ENCODE measurements at places on chromosomes 3 and 15.

- no peak for DNase-seq
Measured at GRCh38 chr3:107907996-107908395, 182.8 kb downstream of the CD47 start.

GRCh38 chr3:13021141-13022114, 51.8 kb downstream of the IQSEC1 start:
- no peak for DNase-seq

- DNase-seq = no peak
Measured at GRCh38 chr3:108159105-108159504, 63.1 kb downstream of the IFT57 start.

GRCh38 chr3:153762411-153763235, 358.6 kb upstream of the ARHGEF26 start:
- DNase-seq = no peak

GRCh38 chr3:73622091-73622805, 2.5 kb downstream of the PDZRN3 start:
- DNase-seq = no peak

GRCh38 chr3:191143224-191143623, 55.8 kb upstream of the OSTN start:
- no peak for DNase-seq

GRCh38 chr3:126508564-126508964, 9.0 kb downstream of the UROC1 start:
- DNase-seq = no peak

- DNase-seq = no peak
Measured at GRCh38 chr3:190543671-190544070, 29.8 kb downstream of the IL1RAP start.

DNA sequence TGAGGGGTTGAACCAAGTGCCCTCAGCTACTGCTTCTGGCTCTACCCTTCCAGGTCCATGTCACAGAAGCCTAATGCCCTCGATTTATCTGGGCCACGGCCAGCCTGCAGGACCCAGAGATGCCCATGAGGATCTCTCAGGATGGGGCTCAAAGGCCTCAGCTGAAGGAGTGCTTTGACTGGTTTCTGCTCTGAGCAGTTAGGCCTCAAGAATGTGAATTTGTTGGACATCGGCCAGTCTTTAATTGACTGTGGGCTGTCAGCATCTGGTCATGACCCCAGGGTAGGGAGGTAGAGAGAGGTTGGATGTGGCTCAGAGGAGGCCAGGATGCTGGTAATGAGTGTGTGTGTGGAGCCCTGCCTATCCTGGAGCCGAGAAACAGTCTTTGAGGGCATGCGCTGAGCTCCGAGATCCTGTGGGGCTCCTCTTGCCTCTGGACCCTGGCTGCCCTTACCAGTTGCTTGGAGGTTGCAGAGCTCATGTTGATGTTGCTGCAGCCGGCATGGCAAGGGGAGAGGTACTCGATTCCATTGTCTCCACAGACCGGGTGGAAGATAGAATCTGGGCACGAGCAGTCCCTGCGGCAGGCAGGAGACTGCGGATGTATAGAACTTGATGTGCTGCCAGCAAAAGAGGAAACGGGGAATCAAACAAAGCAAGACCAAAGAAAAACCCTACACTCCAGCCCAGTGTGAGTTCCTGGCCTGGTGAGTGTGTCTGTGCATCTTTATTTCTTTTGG, 49.1 kb upstream of the RAB6B start:
- no peak for DNase-seq

DNA sequence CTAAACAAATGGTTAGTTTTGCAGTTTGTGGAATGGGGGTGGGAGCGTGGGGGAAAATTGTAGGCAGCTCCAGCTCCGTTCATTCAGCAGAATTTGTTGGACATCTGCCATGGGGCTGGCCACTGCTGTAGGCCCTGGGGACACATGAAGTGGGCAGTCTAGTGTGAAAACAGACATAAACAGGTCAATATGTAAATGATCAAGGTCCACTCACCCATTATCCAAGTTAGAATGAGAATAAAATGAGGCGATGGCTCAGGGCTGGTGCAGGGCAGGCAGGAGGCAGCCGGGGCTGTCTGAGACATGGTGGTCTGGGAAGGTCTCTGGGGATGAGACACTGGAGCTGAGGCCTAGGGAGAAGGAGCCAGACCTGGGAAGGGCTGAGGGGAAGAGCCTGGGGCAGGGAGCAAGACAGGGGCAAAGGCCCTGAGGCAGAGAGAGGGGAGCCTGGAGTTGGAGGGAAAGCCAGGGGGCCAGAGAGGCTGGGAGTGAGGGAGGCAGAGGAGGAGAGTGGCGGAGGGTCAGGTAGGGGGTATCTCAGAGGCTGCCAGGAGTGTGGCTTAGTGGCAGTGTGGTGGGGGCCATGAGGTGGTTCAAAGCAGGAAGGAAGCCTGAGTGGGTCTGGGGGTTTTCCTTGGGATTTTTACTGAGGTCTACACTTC, 6.2 kb upstream of the SLC6A6 start:
- no peak for DNase-seq

GRCh38 chr15:75872403-75872990, 29.2 kb downstream of the UBE2Q2 start:
- no peak for DNase-seq

- no peak for DNase-seq
Measured at GRCh38 chr15:41950489-41950888, 21.9 kb downstream of the EHD4 start.

- DNase-seq = no peak
Measured at GRCh38 chr3:21613372-21614070, 137.5 kb downstream of the ZNF385D start.

DNA sequence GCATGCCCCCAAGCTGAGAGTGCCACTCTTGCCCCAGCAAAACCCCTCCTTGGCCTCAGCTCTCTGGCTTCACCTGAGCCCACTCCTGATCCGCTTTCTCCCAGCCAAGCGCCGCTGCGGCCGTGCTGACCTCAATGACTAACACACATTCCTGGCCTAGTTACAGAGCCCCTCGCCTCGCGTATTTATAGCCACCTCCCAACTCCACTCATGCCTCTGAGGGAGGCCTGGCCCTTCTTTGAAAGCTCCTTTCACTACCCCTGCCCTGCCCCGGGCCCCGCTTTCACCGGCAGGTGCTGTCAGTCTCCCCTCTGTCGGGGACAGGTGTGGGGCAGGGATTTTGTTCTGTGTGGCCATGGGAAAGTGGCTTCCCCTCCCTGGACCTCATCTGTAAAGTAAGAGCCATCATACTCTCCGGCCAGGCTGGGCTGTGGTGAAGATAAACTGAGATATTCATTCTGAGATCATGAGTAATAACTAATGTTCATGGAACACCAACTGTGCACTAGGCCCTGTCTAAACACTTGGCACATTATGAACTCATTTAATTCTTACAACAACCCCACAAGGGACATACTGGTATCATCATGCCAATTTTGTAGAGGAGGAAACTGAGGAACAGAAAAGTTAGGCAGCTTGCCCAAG, 13.2 kb upstream of the ATP2B2 start:
- no peak for DNase-seq

DNA sequence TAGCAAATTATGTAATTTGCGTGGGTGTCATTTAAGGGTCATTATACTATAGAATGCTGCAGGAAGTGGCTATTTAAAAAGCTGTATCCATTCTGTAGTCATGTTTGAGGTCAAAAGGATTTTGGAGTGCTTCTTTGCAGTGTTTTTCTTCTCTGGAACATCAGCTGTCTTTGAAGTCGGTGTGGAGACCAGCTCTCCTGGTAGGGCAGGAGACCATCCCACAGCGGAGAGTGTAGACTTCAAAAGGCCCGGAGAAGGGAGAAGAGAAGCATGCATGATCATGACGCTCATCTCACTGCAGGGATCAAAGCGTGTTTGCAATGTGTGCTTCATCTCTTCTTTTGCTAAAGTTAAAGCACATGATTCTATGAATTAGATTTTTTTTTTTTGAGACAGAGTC, 19.9 kb downstream of the PXK start:
- DNase-seq = no peak

DNA sequence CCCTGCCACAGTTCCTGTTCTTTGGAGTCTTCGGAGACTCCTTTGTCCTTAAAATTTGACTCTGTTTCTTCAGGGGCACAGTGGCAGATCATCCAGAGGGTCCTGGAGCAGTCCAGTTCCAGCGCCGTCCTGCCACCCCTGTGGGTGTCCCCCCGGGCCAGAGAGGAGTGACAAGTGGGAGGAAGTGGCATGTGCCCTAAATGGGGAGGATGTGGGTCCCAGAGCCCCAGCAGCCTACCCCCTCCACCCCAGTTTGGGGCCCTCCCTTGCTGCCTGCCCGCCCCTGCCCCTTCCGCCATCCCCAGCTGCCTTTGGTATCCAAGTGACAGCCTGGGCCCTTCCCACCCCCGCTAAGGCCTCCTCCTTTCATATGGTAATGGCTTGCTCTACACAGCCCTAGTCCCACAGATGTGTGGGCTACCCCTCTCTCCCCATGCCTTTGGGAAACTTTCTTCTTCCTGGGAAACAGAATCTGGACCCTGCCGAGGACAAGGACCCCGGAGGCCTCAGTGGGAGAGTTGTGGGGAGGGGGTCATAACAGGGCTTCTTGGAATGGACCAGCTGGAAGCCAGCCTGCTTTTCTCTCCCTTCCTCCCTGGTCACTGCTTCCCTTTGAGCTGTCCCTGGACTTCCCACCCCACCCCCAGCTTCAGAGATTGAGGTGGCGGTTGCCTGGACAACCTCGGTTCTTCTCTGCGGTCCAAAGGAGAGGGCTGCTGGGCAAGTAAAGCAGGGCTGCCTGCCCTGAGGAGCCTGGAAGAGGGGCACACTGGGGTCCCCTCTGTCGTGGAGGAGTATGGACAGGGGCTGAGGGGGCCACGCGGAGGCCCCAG, 43.2 kb downstream of the KLHL25 start:
- DNase-seq = no peak

DNA sequence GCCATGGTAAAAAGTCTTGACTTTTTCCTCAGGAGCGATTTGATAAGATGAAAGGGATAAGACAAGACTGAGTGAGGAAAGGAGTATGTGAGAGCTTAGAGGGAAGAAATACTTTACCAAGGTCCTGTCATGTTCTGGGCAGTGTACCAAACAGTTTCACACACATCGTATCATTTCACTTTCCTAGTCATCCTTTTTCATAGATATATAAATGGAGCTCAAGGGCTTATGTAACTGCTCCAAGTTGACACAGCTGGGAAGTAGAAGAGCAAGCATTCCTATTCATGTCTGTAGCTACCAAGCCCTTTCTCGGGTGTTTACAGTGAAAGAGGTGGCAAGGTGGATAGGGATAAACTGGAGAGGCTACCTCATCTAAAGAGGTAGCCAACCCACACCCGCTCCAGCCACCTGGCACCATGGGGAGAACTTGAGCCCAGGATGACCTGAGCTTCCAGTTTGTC, 57.4 kb downstream of the MRPS25 start:
- DNase-seq = no peak

DNA sequence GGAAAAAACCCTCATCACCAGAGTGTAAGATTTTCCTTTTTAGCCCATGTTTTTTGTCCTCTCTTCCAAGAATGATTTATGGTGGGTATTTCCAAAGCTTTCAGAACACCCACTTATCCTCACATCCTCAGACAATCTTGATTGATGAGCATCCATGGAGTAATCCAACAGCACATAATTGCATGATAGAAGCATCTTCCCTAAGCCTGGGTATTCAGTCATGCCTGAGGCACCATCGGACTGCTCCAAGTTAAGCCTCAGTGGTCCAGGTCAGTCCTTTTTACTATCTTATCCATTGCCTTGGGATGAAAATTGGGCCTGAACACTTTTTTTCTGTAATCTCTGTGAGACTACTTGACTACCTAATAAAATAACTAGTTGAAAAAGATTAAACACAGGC, 676.0 kb upstream of the SEMA6D start:
- DNase-seq = no peak

- DNase-seq = no peak
Measured at GRCh38 chr3:67381667-67382272, 272.6 kb downstream of the SUCLG2 start.

DNA sequence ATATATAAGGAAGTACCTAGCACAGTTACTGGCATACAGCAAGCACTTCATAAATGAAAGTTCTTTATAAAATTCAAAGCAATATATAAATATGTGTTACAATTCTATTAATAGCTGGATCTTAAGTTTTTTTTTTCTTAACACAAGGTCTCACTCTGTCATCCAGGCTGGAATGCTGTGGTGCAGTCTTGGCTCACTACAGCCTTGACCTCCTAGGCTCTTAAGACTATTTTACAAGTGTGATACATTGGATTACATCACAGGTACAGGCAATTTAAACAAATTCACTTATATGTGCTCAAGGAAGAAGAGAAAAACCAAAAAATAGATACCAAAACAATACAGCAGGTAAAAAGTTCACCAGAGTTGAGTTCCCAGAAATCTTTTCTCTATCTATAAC, 60.6 kb downstream of the ZNF280D start:
- DNase-seq = no peak

DNA sequence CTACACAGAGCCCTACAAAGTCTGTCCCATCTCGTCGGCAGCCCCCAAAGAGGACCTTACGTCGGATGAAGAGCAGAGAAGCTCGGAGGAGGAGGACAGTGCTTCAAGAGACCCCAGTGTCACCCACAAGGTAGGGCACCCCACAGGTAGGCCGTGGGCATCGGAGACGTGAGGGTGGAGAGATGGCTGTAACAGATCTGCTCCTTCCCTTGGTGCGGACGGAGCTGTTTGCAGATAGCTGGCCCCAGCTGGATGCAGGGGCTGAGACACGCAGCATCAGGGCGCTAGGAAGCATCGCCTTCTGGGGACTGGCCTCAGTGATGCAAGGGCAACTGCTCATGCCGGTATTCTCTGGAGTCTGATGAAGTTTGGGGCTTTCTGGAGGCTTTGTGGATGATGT, 45.4 kb downstream of the FGD5 start:
- no peak for DNase-seq

DNA sequence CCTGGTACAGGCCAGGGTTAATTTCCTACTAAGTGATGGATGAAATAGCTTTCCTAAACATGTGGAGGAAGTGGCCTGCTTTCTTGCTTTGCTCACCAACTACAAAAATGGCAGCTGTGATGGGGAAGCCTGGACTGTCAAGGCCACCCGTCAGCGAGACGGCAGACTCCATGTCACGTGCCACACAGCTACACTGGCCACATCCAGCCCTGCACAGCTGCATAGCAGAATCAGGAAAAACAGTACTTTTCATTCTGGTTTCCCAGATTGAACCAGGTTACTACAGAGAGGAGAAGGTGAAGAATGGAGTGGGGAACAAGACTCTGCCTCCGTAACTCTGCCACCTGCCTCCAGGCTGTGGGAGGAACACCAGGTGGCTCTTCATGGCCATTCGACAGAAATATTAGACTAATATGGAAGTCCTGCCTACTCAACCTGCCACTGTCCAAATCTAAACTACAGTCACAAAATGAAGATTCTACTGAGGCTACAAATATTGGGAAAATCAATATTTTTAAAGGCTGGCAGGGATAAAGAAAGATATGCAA, 174.3 kb downstream of the MAGI1 start:
- DNase-seq = no peak

Measured in stimulated activated CD8-positive, alpha-beta memory T cell treated with anti-CD3 and anti-CD28 coated beads, Interleukin-4, amount 100 ng/mL, for 4 hours (primary cell).